ENCODE measurements at places on chromosomes 2 and 18. TPM values are rescaled to one million over a fixed set of nuclear protein-coding genes. Genes with fewer than 3 reads are reported as not detected.

GRCh38 chr2:196234672-196235071, 63.3 kb upstream of the STK17B start:
- DNase-seq, result no peak

GRCh38 chr2:157644776-157645175, 16.1 kb upstream of the ACVR1C start:
- no peak for DNase-seq

DNA sequence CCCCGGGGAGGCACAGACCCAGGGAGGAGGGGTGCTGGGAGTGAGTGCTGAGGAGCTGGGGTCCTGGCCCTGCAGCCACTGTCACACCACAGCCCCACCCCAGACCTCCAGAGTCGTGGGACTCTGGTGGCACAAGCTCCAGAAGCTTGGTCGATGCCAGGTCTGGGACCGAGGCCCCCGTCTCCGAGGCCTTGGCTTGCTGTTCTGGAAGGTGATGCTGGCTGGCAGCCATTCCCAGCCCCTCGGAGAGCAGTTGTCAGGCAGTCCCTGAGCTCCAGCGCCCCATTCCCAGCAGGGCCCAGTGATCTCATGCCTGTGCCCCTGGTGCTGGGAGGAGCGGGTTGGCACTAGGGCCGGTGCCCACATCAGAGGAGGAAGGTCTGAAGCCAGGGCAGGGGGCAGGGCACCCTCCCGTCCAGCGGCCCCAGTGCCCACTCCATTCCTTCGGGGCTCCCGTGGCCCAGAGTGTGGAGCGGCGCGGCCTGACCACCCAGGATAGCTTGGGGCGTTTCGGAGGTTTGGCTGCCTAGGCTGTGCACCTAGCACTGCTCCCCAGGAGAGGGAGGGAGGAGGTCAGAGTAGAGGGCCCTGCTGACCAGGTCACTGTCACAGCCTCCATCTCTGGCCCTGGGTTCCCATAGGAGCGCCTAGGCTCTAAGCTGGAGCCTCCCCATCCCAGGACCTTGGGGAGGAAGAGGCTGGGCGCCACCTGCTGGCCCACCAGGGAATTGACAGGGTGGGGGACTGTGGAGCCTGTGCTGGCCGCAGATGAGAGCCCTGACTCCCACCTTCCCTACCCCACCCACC, 16.8 kb upstream of the ALPI start:
- DNase-seq, result peak; percentile 41

DNA sequence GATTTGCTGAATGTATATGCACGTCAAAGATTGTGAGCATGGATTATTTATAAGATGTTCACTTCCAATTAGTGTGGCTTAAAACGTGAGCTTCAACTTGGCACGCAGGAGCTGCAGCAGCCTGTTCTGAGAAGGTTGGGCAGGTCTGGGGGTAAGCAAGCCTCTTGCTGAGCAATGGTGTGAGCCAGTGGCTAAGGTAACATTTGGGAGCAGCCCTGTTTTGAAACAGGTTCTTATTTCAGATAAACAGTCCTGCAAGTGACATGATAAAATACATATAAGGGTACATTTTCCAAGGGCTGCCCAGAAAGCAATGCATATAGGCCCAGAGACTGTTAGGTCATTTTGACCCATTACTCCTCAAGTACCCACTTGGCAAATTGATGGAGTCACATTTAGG, 415.3 kb downstream of the ZNF521 start:
- no peak for DNase-seq

DNA sequence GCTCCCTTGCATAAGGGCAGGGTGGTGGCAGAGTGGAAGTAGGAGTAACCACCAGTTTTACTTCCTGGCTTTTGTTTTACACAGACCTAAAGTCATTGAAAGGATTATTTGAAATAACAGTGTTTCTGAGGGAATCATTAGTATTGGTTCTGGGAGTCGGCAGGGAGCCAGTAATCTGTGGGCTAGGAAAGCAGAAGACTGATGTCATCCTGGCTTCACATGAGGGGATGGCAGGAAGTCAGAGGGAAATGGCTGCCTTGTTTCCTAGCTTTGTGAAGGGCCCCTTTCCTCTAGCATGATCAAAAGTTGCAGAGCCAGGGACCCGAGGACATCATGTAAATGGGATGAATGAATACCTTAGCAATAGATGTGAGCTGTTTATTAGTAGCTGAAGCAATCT, 792.6 kb downstream of the CPS1 start:
- DNase-seq, result no peak

The ANKRD30BL gene
- total RNA-seq, result not detected
